NCI-H510A (cell line): ENCODE measurements at places on chromosomes 4 and X.

DNA sequence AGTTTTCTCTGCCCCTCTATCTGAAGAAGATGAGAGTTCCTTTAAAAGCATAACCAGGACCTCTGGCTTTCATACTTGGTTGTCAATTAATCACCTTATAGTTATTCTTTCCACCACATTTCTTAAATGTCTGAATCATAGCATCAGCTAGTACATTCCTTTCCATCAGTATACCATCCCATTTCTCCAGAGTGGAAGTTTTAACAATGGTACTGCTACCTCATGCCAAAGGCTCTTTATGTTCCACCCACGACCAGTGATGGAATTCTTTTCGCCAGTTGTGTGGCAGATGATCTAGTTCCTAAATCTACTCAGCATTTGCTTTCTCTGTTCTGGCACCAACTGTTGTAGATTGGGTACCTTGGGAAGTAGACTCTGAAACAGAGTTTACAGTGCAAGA is 379.8 kb downstream of the ZNF674 start:
- no peak for DNase-seq

GRCh38 chrX:650324-650723 is 19.7 kb downstream of the SHOX start:
- no peak for DNase-seq

DNA sequence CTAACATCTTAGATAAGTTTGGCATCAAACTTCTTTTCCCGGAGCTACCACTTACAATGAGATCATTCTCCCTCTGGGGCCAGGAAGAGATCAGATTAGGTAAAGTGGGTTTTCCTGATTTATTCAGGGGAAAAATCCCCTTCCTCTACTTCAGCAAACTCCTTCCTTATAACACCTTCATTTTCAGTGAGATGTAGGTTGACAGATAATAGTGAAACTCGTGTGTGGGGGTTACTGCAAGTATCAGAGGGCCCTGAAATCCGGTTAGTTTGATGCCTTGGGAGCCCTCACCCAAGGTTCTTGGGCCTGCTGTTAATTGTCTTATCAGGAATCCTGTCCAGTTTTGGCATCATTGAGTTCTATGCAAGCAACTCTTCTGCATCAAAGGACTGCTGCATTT is 10.8 kb downstream of the FTHL17 start:
- DNase-seq, result no peak

DNA sequence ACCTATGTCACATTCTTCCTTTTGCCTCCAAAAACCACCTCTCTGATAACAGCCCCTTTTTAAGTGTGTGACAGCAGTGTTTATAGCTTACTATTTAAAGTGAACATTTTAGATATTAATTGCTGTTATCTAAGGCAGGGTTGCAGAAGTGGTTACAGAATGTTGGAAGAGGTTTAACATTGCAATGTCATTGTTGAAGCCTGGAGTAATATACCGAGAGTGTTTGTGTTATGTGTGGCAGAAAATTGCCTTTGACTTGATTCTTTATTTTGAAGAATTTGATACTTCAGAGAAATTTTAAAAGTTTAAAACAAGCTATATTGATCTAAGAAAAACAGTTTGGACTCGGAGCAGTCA is 37.1 kb downstream of the SMARCAD1 start:
- no peak for DNase-seq

DNA sequence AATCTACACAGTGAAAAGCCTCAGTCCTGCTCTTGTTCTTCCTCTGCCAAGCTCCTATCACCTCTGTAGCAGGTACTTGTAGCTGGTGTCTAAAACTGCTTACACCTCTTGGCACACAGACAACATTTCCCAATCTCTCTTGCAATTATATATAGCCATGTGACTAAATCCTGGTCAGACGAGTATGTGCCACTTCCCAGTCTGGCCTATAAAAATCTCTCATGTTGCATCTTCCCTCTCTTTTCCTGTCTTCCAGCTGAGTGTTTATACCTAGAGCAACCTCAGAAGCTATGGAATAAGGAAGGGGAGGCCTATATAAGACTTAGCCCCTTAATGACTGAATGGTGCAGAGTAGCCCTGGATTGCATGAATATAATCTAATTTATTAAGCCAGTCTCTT is 105.8 kb downstream of the RNF150 start:
- peak; percentile 14 for DNase-seq

- no peak for DNase-seq
Observed at GRCh38 chr4:171924746-171925376, 111.7 kb downstream of the GALNTL6 start.

GRCh38 chr4:120266602-120267001 is 200.0 kb upstream of the MAD2L1 start:
- DNase-seq, result no peak

DNA sequence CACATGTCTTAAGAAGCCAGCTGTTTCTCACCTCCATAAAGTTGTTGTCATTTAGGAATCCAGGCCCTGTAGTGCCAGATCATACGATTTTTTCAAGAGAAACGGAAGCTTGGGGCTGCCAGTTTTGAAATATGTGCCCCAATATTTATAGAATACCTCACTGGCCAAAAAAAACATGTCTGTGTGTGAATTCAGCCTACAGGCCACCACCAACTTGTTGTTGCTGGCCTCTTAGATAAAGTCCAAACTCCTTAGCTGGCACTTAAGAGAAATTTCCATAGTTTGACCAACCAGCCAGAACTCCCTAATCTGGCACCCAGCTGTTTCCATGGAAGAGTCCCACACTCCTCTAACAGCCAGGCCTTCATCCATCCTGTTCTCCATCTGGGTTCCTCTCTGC is 74.1 kb downstream of the WDR19 start:
- no peak for DNase-seq

- no peak for DNase-seq
Observed at GRCh38 chrX:1511829-1512228, 25.2 kb downstream of the P2RY8 start.
